ENCODE measurements at places on chromosomes 7 and 10.

DNA sequence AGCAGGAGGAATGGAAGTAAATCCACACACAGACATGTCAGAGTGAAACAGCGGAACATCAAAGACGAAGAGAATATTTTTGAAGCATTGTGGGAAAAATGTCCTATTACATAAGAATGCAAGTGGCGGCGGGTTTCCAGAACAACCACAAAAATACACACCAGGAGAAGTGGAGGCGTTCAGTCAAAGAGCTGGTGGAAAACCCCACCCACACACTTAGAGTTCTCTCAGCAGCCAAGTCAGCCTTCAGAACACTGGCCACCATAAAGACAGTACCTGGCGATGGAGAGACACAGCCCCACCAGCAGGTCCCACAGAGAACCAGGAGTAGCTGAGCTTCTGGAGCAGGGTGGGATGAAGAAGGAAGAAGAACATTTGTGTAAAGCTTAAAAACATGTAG lies 23.7 kb downstream of the NKX6-2 start:
- no peak for DNase-seq

DNA sequence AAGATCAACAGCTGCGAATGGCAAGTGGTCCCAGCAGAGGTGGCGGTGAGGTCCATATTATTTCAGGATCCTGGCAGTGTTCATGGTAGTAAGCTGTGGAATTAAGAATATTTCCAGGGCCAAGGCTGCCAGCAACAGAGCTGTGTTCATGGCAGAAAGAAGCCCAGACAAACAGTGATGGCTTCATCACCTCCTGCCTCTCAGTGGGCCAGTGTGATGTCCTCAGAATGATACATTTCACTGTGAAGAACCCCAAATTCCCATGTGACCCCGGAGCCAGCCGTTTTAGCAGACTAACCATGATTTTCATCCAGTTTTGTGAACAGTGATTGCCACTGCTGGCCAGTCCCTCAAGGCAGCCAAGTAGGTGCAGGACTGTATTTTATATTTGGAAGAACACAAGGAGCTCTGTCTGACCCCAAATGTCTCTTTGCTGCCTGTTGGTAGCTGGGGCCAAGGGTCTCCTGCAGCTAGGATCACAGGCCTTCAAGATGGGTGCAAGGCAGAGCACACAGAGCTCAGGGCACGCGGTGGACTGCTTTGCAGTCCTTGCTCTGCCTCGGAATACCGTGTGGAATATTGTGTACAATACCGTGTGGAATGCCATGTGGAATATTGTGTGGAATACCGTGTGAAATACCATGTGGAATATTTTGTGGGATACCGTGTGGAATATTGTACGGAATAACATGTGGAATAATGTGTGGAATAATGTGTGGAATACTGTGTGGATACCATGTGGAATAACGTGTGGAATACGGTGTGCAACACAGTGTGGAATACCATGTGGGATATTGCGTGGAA lies 132.3 kb upstream of the CHST15 start:
- no peak for DNase-seq

GRCh38 chr10:10758306-10758705 lies 259.4 kb upstream of the CELF2 start:
- DNase-seq: no peak

GRCh38 chr10:56975513-56975912 lies 614.5 kb upstream of the ZWINT start:
- no peak for DNase-seq

DNA sequence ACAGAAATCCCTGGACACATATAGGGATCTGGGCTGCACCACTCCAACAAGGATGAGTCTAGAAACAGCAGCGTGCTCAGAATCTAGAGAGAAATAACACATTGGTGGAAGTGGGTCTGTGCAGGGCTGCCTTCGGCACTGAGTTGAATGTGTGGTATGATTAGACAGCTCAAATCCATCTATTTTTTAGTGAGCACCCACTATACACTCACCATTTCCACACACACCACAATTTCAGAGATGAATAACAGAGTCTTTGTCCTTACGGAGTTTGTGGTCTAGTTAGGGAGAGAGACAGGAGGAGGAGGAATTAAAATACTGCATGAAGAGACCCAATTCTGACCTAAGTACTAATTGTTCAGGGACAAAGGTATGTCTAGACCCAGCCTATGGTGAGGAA lies 44.2 kb downstream of the JAZF1 start:
- DNase-seq: no peak

GRCh38 chr10:76990561-76990960 lies 647.0 kb downstream of the KCNMA1 start:
- DNase-seq: no peak

- no peak for DNase-seq
Observed at GRCh38 chr7:132073920-132074589, 502.2 kb downstream of the PLXNA4 start.

GRCh38 chr7:4706384-4707216 lies 24.5 kb downstream of the FOXK1 start:
- no peak for DNase-seq

DNA sequence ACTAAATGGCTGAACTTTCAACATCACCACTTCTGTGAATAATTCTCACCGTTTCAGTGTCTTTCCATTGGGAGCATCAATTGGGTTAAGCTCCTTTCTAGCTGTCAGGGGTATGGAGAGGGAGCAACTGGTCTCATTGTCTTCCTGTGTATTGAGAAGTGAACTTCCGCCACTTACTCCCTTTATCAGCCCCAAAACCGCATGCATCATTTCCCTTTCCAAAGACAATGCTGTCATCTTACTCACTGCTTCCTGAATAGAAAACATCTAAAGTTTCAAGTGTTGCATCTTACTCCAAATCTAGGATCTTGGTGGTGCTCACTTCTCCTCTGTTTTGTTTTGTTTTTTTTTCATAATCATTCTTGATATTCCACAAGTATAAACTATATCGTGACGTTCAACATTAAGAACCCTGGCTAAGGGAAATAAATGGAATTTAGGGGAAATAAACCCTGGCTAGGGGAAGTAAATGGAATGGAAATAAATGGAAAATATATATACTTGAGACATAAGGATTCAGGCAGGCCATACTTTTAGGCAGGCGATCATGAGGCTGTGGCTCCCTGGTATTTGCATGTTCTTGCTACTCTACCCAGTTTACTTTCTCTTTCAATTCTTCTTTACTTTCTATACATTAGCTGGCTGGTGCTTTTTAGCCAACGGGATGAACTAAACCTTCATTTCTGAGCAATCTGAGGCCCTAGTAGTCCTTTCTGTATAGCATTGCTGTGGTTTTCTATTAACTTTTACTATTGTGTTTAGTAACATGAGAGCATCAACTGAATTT lies 371.9 kb downstream of the BMPER start:
- DNase-seq: no peak

- DNase-seq: no peak
Observed at GRCh38 chr7:125877246-125877645, 947.6 kb upstream of the POT1 start.

GRCh38 chr10:128606055-128606454 lies 479.8 kb upstream of the MKI67 start:
- no peak for DNase-seq

DNA sequence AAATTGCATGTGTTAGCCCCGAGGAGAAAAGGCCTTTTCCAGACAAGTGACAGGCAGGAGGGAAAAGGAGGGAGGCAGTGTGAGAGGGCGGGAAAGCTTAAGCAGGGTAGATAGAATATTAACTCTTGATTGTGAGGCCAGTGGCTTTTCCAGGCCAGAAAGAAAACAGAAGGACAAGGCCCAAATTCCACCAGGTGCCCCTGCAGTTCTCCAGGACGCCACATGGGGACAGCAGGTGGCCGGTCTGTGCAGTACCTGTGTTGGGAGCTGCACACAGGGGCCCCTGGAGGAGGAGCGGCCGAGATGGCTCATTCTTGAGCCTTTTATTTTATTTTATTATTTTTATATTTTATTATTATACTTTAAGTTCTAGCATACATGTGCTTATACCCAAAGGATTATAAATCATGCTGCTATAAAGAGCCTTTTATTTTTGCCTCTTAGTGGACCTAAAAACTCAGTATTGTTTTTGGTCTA lies 141.3 kb upstream of the KLF14 start:
- peak; percentile 41 for DNase-seq

GRCh38 chr10:15096661-15097010 lies 519 bp upstream of the RPP38 start:
- DNase-seq: no peak

DNA sequence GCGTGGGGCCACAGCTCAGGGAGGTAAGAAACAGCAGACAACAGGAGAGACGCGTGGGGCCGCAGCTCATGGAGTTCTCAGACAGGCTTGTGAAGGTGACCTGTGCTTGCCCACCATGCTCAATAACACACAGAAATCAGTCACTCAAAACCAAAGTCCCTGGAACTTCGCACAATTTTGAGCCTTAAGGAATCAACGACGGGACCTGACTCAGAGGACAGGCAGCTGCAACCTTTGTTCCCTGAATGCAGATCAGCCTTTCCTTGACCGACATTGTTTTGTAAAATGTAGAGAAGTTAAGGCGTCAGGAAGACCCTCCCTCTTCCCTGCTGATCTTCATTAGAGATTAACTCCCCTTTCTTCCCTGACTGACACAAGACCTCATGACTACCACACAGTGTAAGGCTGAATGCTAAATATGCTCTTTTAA lies 8.5 kb upstream of the KNDC1 start:
- no peak for DNase-seq

DNA sequence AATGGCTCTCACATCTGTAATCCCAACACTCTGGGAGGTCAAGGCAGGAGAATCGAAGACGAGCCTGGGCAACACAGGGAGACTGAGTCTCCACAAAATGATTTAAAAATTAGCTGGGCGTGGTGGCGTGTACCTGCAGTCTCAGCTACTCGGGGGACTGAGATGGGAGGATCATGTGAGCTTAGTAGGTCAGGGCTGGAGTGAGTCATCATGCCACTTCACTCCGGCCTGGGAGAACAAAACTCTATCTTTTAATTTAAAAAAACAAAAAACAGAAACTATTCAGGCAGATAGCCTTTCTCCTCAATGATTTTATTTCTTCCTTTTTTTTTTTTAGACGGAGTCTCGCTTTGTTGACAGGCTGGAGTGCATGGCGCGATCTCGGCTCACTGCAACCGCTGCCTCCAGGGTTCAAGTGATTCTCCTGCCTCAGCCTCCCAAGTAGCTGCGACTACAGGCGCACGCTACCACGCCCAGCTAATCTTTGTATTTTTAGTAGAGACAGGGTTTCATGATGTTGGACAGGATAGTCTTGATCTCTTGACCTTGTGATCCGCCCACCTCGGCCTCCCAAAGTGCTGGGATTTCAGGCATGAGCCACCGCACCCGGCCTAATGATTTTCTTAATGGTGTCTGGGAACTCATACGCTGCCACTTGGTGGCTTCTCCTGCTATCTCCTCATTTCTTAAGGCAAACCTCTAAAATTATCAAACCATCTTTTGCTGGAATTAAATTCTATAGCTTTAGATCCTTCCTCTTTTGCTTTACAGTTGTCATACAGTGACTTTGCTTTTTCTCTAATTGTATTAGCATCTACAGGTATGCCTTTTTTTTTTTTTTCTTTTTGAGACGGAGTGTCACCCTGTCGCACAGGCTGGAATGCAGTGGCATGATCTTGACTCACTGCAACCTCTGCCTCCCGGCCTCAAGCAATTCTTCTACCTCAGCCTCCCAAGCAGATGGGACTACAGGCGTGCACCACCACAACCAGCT lies 22.9 kb downstream of the SRPK2 start:
- no peak for DNase-seq

GRCh38 chr10:124048371-124049290 lies 44.8 kb downstream of the CHST15 start:
- no peak for DNase-seq

GRCh38 chr10:29731760-29732159 lies 97.0 kb upstream of the SVIL start:
- DNase-seq: peak; percentile 82

DNA sequence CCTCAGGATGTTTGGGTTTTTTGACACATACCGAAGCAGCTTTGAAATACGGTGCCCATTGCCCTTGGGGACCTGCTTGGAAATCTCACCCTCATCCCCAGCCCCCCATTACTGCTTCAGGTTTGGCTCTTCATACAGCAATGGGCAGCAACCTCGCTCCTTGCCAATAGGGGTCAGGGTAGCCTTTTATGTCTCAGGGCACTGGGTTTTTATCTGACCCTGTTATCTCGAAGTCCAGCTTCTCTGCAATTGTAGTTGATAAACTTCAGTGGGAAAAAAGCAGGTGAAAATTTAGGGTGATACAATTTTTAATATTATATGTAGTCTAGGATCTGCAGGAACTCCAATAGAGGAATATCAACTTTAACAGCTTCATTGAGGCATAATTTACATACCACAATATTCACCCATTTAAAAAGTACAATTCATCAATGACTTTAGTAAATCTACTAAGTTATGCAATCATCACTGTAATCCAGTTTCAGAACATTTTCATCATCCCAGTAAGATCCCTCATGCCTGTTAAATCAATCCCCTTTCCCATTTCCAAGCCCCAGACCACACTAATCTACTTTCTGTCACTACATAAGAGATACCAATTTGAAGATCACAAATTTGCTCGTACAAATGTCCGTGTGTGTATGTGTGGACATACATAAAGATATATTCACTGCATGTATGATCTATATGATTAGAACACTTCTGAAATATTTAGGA lies 386.2 kb downstream of the KCNMA1 start:
- peak; percentile 10 for DNase-seq

DNA sequence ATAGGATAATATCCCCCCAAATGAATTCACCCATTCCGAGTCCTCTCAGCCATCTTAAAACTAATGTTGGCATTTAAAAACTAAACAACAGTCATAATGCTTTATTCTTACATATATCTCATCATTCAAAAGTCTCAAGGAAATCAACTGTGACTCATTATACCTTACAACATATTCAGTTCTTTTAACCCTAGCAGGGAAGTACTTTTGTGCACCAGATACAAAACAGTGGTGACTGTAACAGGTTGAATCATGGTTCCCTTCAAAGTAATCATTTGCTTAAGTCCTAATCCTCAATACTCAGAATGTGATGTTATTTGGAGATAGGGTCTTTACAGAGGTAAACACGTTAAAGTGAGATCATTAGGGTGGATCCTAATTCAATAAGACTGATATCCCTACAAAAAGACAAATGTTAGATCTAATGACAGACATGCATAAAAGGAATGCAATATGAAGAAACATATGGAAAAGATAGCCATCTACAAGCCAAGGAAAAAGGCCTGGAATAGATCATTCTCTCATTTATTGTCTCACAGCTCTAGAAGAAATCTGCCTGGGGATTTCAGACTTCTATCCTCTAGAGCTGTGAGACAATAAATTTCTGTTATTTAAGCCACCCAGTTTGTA lies 42.3 kb downstream of the RELN start:
- DNase-seq: no peak

- no peak for DNase-seq
Observed at GRCh38 chr10:53357587-53357986, 585.0 kb upstream of the MBL2 start.

GRCh38 chr7:66296001-66296521 lies 90.9 kb downstream of the TPST1 start:
- DNase-seq: no peak

GRCh38 chr10:106515206-106515790 lies 649.2 kb downstream of the SORCS1 start:
- no peak for DNase-seq

- DNase-seq: peak; percentile 29
Observed at GRCh38 chr10:18202680-18203460, 62.6 kb downstream of the CACNB2 start.

- no peak for DNase-seq
Observed at GRCh38 chr10:35650894-35651293, 8.8 kb upstream of the FZD8 start.

GRCh38 chr10:9863559-9864121 lies 1154.0 kb upstream of the CELF2 start:
- DNase-seq: no peak

- DNase-seq: peak; percentile 78
Observed at GRCh38 chr7:129376076-129376777, 58.0 kb upstream of the STRIP2 start.

GRCh38 chr10:124217906-124218804 lies 124.8 kb upstream of the CHST15 start:
- DNase-seq: no peak
